Stimulated activated CD4-positive, alpha-beta T cell treated with anti-CD3 and anti-CD28 coated beads, Interleukin-4, amount 100 ng/mL, for 4 hours (primary cell): ENCODE measurements at places on chromosomes 1 and 21.
A peak's percentile ranks its signal among the peaks of the same experiment; 100 is the strongest.

- DNase-seq = no peak
These were observed 21.1 kb downstream of the KNCN start for GRCh38 chr1:46530311-46530710.

DNA sequence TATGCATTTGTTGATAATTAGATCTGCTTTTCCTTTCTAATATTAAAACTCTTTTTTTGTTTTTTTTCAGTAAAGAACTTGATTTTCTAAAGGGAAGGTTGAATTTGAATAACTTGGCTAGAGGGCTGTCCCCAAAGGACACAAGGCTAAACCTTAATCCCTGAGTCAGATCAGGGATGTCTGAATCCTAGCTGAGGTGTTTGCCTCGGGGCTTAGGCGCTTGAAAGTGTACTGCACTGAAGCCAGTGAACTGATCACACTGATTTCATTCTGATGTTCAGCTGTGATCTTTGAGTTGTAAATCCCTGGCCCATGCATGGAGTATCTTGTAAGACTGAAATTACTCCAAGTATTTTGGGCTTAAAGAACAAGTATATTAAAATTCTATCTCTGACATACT, 42.8 kb downstream of the MTR start:
- DNase-seq = no peak

DNA sequence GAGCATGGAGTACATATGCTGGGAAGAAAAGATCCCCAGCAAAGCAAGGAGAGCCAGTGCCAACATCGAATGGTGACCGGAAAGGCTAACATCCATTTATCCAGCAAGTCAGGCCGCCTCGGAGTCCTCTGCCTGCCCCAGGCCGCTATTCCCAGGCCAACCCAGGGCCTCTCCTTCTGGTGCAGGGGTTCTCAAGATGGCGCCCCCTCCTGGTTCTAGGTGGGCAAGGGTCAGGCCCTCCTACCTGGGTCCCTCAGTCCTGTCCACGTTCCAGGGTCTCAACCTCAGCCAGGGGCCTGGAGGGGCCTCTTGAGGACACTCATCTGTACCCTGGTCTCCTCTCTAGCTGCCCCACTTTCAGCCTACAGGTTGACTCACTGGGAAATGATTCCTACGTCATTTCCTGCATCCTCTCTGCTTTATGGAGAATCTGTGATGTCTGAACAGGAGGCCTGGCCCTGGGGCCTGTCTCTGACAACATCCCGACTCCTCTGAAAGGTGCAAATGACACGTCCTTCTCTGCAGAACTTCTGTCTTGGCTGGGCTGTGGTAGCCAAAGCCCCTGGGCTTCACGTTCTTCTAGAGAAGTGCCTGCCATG, 145.3 kb downstream of the PSMG1 start:
- DNase-seq = peak; percentile 3

GRCh38 chr1:177243773-177244172, 73.0 kb downstream of the BRINP2 start:
- no peak for DNase-seq

GRCh38 chr1:211843507-211844298, 13.1 kb upstream of the LPGAT1 start:
- DNase-seq = no peak

DNA sequence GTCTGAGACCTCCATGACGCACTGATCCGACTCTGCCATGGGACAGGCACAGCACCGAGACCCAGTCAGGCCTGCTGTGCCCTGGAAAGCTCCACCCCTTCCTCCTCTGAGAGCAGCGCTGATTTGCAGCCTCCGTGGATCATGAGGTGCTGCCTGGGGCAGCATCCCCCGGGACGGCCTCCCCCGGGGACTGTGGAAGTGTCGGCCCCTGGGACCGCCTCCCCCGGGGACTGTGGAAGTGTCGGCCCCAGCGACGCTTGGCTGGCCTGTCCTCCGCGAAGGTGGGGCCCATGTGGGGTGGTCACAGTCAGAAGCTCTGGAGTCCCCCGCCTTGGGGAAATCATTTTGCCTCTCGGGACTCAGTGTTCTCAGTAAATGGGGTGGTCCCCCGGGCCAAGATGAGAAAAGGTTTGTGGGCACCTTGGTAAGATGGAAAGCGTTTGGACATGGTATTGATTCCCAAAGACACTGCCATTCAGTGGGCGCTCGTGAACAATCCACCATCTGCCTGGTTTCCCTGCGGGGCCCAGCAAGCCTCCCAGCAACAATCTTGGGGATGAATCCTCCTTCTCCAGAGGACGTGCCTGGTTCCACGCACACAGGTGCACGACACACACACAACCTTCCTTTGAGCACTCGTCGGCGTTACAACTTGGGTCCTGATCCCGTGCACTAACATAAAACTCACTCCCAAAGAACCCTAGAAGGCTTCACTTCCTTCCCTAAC, 3.0 kb downstream of the TFF2 start:
- DNase-seq = no peak

DNA sequence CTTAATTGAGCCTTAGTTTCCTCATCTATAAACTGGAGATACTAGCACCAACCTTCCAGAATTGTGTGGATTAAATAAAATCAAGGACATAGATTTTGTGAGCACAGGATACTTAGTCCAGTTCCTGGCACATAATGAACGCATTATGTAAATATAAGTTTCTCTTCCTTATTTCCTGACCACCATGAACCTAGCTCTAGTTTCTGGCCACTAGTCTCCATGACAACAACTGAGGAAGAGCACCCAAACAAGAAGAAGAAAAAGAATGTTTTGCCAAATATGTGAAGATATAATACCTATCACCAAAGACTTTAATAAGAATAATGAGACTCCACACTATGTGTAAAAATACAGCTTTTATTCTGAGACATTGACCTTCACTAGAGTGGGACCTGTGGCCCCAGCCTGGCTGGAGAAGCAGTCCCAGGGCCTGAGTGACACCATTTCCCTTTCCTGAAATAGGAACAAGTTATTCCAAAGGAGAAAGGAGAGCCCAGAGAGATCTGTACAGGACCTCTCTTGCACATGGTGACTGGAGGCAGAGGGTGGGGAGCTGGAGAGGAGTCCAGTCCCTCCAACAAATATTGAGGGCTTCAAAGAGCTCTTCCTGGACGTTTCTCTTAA, 940 bp upstream of the USF1 start:
- no peak for DNase-seq

DNA sequence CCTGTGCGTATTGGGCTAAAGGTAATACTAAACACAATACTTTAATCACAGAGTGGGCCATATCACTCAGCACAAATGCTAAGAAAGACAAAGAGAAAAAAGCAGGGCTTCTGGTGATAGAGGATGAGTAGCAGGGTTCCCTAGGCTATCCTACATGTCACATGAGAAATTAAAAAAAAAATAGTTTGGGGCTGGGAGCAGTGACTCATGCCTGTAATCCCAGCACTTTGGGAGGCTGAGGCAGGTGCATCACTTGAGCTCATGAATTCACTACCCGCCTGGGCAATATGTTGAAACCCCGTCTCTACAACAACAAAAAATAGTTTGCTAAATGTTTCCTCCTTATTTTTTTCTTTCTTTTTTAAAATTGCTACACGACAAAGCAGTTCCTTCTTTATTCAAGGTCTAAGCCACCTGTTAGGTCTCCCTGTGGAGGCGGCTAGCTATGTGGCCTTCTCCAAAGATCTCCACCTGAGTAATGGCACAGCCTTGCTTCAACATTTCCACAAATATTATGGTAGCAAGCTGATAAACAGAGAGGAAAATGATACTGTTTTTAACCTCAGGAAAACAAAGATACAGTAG, 1.5 kb downstream of the ENSA start:
- DNase-seq = no peak

- DNase-seq = no peak
These were observed 424.0 kb downstream of the MATN1 start for GRCh38 chr1:30299393-30299792.

- no peak for DNase-seq
These were observed 624.4 kb upstream of the PLXNA2 start for GRCh38 chr1:208868554-208868953.

- DNase-seq = no peak
These were observed 5.8 kb upstream of the CFAP74 start for GRCh38 chr1:2009101-2010053.

DNA sequence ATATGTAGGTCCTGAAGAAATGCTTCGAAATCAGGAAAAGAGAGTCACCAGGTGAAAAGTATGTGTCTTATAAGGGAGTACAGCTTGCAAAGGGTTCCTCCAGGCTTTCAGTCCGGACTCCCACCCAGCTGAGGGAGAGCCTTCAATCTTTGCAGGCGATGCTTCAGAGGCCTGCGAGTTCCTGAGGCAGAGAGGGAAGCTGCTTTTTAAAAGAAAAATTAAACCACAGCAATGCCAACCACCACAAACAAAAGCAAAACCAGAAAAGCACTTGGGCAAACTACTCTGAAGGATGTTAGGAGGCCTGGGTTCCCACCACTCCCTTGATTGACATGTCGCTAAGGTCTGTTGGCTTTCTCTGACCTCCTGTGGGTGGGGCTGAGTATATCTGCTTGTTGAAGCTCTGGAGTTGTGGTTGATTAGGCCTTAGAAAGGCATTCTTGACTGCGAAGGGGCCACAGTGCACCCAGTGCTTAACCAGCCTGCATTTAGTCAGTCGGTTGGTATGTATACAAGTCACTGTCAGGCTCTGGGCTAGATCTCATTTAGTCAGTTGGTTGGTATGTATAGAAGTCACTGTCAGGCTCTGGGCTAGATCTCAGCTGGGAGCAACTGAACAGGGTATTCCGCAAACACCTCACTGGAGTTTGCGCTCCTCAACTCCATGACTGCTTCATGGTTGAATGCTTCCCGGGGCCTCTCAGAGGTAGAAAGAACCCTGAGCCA, 1.2 kb downstream of the NIPAL3 start:
- DNase-seq = no peak

DNA sequence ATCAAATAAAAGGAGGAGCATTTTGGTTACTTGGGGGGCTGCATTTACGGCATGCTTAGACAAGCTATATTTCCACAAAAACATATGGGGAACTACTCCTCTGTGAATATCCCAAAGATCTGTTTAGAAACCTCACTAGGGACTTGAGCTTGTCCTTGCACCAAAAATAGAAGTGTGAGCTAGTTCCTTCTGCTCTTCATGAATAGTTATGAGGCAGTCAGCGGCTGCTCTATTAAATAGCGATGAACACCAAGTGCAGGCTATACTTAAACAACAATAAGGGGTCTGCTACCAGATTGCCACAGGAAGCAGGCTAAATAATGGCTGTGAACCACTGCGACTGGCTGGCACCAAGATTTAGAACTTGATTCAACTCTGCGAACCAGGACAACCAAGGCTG, 190.1 kb downstream of the PCP4 start:
- DNase-seq = no peak

DNA sequence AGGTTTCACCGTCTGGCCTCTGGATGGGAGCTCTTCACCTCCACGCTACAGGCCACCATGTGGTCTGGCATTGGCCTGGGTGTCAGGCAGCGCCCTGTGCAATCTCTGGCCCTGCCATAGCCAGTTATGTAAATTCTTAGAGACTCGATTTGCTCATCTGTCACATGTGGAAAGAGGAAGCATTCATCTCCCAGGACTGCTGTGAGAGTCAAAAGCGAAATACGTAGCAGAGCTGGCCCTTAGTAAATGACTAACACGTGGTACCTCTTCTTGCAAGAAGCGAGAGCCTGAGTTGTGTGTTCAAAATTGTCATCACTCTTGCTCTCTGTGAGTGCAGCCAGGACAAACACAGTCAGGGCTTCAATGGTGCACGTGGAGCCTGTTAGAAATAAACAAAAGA, 159.0 kb upstream of the BACE2 start:
- DNase-seq = no peak

- no peak for DNase-seq
These were observed 13.6 kb upstream of the GPX7 start for GRCh38 chr1:52588535-52588934.

DNA sequence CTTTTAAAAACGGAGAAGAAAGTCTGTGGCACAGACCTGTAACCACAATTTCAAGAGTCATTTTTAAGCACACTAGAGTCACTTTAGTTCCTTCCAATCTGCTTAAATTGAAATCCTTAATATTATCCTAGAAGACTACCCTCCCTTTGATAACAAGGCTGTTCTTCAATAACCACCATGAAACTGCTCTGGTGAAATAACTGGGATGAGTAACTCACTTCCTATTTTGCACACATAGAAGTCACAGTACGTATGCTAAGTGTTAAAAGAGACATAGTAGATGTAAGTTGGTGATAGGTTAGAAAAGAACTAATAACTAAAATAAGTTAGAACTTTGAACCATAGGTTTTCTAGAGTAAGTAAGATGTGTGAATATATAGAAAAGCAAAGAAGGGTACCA, 107.8 kb downstream of the NME7 start:
- no peak for DNase-seq

DNA sequence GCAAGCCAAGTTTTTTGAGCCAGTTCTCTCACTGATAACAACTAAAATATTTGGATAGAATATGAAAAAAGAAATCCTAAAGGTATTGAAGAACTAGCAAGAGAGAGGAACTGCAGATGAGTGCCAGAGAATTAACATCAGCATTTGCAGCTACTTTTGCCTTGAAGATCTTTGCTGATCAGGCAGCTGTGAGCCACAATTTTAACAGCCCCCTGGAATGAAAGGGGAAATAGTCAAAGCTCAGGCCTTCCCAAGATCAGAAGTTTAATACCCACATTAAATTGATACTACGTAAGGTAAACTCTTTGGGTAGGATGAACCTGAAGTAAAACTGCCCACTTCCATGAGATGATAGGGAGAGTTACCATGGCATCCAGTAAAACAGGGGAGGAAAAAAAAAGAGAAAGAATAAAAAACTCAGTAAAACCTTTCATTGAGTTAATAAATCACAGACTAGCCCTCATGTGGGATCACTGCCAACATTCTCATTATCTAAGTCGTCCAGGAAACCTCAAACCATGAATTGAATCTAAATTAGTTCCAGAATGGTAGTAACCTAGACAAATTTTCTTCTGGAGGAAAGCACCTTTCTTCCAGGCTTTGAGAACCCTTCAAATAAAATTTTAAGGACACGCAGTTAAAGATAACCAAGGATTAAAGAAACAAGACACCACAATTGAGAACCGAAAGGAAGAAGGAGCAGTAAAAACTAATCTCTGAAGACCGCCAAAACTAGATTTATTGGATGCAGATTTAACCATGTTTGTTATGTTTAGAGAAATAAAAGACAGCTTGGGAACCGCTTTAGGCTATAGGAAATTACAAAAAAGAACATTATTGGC, 28.3 kb downstream of the SCP2 start:
- no peak for DNase-seq

GRCh38 chr1:181846681-181847080, 214.8 kb downstream of the ZNF648 start:
- DNase-seq = no peak

- DNase-seq = no peak
These were observed 12.9 kb downstream of the MEAF6 start for GRCh38 chr1:37501661-37502060.

- DNase-seq = no peak
These were observed 30.5 kb upstream of the MACF1 start for GRCh38 chr1:39173995-39174380.

DNA sequence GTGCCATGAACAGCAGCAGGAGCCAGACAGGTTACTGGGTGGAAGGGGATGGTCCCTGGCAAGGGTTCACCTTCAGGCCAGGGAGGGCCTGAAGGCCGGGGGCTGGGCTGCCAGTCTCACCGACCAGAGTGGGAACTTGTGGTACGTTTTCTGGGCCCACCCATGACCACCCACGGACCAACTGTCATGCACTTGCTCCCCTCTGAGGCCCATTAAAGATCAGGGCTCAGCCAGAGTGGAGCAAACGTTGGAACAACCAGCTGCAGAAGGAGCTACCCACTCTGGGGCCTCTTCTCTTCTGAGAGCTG, 436.7 kb upstream of the PRMT6 start:
- DNase-seq = no peak
